ENCODE measurements at places on chromosomes 13 and 19.

DNA sequence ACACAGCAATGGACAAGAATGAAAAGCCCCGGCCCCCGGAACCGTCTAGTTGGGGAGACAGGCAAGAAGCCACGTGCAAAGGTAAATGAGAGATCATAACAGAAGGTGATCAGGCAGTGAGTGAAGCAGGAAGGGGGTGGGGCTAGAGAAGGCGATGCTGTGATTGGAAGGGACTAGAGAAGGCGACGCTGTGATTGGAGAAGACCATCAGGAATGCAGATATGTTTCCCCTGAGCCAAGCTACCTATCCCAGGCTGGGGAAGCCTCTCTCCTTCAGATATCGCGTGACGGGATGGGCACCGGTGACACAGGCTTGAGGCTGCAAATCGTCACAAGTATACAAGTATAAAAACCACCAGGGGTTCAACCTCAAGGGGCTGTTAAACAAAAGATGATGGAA, 21.8 kb downstream of the DCAF15 start:
- no peak for DNase-seq

DNA sequence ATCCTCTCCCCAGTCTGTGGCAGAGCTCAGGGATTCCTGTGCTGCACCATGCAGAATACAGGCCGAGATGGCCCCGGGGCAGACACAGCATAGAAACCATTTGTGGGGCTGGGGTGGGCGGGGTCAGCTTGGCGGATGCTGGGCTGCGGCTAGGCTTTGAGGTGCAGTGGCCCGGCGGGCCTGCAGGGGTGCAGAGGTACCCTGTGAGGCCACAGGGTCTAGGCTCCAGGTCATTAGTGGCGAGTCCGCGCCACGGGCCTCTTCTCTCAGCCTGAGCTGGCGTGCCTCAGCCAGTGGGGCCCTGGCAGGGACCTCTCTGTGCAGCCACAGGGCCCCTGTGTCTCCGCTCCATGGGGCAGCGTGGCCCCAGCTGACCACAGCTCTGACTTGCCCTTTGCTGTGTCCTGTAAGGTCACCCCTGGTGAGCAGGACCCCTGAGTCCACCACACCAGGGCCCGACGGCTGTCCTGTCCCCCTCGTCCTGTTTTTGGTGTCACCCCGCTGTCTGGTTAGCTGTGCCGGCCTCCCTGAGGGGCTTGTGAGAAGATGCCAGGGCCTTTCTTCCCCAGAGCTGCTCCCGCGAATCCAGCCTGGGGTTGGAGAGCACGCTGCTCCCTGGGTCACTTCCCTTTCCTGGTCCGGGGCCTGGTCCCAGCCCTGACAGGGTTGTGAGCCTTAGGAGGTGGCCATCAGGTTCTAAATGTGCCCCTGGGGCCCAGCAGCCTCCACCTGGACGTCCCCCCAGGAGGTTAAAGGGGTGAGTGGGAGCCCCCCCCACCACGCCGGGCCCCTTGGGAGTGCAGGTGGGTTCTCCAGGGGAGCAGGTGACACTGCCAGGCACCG, 12.1 kb downstream of the KDM4B start:
- DNase-seq: no peak

- no peak for DNase-seq
These were observed 380.8 kb downstream of the KCNRG start for GRCh38 chr13:50396001-50396400.

DNA sequence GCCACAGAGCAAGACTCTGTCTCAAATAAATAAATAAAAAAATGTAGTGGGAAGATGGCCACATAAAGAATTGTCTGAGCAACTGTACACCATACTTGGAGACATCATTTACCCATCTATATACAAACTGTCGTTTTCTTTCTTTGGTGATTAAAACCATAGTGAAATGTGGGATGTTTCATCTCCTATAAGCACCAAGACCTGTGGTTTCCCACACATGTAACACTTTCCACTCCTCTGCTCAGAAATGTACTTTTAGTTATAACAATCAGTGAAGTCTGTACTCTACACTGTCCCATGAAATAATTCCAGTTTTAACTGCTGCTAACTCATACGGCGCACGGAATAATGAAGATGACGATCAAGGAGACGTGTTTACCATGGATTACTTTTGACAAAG, 18.3 kb downstream of the PDCD5 start:
- no peak for DNase-seq

GRCh38 chr19:48795685-48796070, 15.2 kb downstream of the BCAT2 start:
- DNase-seq: no peak

All from BJ (cell line).